GM19239 (cell line): ENCODE measurements at places on chromosomes 2 and 18.

DNA sequence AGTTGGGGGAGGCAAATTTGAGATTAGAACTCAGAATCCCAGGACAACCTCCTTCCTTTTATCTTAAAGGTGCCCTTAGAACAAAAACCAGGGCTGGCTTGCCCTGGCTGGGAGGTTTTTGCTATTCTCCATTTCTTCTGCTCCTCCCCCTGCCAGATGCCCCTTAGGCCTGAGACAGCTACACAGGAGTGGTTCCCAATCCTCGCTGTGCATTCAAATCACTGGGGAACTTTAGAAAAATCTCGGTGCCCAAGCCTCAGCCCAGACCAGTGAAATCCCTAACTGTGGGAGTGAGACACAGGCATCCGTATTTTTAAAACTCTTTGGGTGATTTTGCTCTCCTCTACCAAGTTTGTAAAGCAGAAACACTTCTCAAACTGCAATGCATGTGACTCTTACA is 38.8 kb downstream of the LBH start:
- DNase-seq: no peak

DNA sequence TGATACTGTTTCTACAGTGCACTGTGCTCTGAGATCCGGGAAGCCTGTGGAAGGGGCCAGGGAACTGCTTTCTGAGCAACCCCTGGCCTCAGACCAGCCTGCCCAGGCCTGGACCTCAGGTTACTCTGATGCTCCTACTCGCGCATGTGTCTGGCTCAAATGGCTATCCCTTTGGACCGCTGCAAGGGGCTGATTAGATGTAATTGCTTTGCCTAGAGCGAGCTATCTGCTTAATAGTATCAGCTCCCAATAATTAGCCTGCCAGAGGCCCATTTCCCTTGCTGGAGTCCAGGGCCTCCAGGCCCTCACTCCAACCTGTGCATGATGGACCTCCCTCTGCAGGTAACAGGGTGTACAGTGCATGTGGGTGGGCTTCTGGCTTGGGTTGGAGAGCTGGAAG is 7.2 kb upstream of the KCNK3 start:
- DNase-seq: no peak

DNA sequence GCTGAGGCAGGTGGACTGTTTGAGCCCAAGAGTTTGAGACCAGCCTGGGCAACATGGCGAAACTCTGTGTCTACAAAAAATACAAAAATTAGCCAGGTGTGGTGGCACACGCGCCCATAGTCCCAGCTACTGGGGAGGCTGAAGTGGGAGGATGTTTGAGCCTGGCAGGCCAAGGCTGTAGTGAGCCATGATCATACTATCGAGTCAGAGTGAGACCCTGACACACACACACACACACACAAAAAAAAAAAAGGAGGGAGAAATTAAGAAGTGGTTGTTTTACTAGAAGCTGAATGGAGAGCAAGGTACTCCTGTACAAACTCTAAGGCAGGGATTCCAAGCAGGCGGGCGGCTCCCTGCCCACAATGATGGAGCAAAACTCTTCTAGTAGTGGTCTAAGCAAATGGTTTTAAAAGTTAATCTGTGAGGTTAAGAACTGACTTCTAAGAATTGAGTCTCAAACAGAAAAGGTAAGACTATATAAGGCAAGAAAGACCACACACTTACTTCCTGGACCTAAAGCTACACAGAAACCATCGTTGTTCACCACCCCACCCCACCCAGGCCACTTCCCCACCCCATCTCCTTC is 2.6 kb downstream of the ANKRD44 start:
- no peak for DNase-seq

DNA sequence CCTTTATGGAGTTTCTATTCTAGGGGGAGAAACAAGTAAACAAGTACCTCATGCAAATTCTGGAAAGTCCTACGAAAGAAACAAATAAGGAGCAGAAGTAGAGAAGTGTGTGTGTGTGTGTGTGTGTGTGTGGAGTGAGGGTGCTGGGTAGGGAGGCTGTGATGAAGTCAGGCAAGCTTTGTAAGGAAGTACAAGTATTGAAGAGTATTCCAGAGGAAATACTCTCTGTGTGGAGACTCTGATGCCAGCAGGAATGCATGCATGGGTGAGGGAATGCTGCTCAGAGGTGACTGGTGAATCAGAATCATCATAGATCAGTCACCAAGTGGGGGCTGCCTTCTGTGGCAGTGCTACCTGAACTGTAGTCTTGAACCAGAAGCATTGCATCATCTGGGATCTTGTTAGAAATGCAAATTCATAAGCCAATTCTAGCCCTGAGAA is 34.5 kb downstream of the SLC4A3 start:
- DNase-seq: no peak

DNA sequence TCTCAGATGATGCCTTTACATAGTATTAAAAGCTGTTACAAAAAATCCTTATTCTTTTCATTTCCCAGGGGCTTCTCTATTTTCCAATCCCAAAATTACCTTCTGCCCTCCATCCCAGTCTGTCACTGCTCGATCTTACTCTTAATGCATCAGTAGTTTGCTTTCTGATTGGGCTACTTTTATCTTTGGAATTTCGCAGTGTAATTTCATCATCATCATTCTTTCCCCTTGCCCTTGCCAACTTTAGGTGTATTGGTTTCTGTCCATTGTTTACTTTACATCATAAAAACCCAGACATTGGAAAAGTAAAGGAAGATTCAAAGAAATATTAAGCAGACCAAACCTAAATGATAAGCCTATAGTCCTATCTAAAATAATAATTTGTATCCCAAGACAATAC is 457.2 kb downstream of the PIK3C3 start:
- no peak for DNase-seq

DNA sequence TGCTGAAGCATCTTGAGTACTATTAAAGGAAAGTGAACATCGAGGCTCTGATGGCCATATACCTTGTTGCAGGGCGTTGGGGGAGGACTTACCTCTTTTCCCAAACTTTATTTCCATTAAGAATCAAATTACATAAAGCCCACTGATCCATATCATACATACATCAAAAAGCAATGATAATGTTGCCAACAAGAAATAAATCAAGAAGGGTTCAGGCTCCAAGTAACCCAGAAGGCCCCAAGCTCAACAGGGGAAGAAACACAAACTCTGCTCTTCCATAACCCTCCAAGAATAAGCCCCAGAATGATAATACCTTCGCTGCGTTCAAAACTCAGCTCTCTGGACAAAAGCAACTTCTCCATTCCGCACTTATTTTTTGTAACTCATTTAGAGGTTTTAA is 32.3 kb downstream of the C1D start:
- DNase-seq: no peak

GRCh38 chr2:240742602-240743095 is 51.0 kb downstream of the AQP12A start:
- DNase-seq: no peak

- no peak for DNase-seq
Measured at GRCh38 chr2:173271825-173272224, 82.8 kb upstream of the CDCA7 start.

GRCh38 chr2:221142341-221142740 is 429.8 kb downstream of the EPHA4 start:
- no peak for DNase-seq

GRCh38 chr2:162974771-162975170 is 136.2 kb upstream of the KCNH7 start:
- DNase-seq: no peak

- no peak for DNase-seq
Measured at GRCh38 chr2:63589148-63589958, 590 bp downstream of the MDH1 start.

GRCh38 chr2:137945229-137945628 is 19.0 kb upstream of the HNMT start:
- no peak for DNase-seq

DNA sequence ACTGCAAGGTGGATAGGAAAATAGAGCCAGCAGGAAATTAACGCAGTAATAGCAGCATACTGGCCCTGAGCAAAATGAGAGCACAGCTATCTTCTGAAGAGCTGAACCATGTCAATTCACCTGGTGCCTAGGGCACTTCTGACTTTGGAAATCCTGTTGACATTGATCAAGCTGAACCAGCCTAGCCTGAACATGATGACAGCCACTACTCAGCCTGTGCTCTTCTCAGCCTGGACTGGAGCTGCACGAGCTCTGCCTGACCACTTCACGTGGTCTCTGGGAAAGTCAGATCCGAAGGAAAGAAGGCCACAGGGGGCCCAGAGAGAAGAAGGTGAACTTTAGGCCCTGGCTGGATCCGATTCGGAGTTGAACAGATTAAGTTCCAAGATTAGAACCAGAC is 421.9 kb downstream of the LPIN1 start:
- DNase-seq: no peak

GRCh38 chr2:168599738-168600137 is 143.7 kb downstream of the CERS6 start:
- no peak for DNase-seq

- no peak for DNase-seq
Measured at GRCh38 chr2:54259413-54260240, 3.6 kb upstream of the TSPYL6 start.

DNA sequence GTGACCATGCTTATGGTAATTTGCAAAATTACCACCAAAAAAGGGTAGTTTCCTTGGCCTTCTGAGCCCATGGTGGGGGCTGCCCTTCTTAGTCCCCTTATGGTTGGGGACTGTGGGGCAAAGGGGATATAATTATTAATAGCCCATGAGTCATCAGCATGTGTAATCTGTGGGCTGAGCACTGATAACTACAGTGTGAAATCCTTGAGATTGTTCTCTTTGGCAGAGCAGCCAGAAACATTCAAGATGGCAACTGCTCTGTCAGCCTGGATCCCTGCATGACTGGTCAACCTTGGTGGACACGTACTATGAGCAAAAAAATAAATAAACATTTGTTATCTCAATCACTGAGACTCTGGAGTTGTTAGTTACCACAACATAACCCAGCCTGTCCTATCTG is 61.3 kb downstream of the MGAT4A start:
- DNase-seq: no peak

- DNase-seq: no peak
Measured at GRCh38 chr2:184057910-184058309, 540.4 kb upstream of the ZNF804A start.

DNA sequence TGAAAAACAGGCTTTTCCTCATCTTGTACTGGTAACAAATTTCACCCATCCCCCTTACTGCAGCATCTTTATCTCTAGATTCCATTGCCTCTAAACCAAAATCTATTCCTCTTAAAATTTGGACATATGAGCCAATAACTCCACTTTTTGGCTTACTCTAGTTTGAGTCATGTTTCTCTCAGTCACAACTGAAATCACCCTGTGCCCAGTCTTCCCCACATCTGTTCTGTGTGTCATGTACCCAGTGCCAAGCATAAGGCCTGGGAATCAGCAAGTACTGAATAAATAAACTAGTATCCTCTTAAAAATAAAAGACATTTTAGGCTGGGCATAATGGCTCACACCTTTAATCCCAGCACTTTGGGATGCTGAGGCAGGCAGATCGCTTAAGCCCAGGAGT is 20.8 kb upstream of the CHN1 start:
- DNase-seq: no peak

DNA sequence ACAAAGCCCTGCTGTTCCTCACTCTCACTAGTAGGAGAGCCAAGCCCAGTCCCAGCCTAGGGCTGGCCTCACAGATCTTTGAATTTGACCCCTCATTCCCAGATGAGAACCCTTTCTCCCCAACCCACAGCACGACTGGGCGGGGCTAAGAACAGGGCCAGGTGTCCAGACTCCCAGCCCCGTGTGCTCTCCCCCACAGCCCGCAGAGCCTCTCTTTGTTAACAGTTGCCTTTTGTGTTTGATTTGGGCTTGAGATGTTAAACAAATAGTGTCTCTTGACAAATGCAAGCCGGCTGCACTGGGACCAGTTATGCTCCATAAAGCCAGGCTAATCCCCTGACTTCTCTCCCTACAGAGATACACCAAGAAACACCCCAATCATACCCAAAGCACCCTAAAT is 4.7 kb upstream of the KCNK3 start:
- no peak for DNase-seq

GRCh38 chr2:226611944-226612318 is 187.7 kb downstream of the IRS1 start:
- DNase-seq: no peak

- no peak for DNase-seq
Measured at GRCh38 chr18:2572892-2573291, 1.5 kb downstream of the NDC80 start.
